Mesenteric fat pad (tissue), 1 donor: ENCODE measurements at places on chromosomes 2 and 18. TPM values are rescaled to one million over a fixed set of nuclear protein-coding genes. Genes with fewer than 3 reads are reported as not detected.

GRCh38 chr2:191582355-191582754 is 95.6 kb upstream of the NABP1 start:
- no peak for DNase-seq

- DNase-seq: no peak
Measured at GRCh38 chr18:12345491-12346239, 31.4 kb downstream of the AFG3L2 start.

- DNase-seq: no peak
Measured at GRCh38 chr2:103902347-103902746, 951.6 kb upstream of the POU3F3 start.

DNA sequence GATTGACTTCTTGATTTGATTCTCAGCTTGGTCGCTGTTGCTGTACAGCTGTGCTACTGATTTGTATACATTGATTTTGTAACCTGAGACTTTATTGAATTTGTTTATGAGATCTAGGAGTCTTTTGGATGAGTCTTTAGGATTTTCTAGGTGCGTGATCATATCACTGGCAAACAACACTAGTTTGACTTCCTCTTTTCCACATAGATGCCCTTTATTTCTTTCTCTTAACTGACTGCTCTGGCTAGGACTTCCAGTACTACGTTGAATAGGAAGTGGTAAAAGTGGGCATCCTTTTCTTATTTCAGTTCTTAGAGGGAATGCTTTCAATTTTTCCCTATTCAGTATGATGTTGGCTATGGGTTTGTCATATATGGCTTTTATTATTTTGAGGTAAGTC is 101.3 kb downstream of the OSBPL1A start:
- DNase-seq: no peak

DNA sequence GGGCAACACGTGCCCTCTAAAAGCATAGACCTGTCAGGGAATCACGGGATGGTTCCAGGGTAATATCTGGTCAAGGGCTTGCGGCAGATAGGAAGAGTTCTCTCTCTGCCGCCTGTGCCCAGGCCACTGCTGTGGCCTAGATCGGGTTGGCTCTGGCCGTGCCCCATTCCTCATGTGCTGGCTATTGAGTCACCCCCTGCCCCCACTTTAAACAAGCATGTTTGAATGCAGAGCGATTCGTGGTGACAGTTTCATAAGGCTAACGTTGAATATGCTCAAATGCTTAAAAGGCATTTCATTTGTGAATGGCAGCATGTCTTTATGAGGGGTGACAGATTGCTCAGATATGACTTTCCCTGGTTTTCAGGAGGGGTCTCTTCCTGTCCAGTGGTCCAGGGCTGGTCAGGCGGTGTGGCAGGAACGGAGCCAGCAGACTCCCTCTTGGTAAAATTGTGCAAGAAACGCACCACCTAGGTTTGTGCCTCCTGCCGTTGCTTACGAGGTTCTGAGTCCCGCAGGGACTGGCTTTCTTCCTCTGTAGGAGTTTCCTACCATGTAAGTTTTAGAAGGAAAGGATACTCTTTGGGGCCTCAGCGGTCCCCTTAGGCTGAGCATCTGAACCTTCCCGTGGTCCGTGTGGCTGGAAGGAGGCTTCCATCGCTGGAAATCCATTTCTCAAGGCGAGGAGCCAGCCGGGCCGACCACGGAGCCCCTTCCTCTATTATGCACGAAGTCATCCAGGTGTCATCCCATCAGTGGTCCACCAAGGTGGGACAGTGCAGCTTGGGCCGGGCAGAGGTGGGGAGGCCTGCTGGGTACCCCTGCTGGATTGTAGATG is 50.2 kb downstream of the AGAP1 start:
- DNase-seq: peak; percentile 79

- DNase-seq: no peak
Measured at GRCh38 chr18:69567813-69568488, 167.3 kb downstream of the DOK6 start.

GRCh38 chr2:189700681-189701080 is 26.2 kb downstream of the ANKAR start:
- no peak for DNase-seq

GRCh38 chr18:78922856-78923255 is 56.8 kb upstream of the SALL3 start:
- DNase-seq: peak; percentile 62

GRCh38 chr2:64727843-64728463 is 74.2 kb upstream of the SERTAD2 start:
- DNase-seq: no peak

The PFN4 gene
- total RNA-seq: not detected
